ENCODE measurements at places on chromosomes 6 and 20.

DNA sequence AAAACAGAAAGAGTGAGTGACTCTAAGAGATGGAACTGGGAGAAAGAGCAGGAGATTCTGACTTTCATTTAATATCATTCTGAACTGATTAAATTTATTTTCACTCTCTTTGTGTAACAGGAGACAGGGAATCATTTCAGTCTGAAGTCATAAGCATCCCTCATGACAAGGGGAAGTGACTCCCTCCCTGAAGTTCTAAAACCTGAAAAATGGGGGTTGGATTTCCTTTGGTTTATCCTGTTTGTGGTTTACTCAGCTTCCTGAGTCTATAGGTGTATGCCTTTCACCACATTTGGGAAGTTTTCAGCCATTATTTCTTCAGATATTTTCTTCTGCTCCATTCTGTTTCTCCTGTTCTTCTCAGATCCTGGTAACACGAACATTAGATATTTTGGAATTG is 3.4 kb upstream of the FKBP1A start:
- no peak for DNase-seq

GRCh38 chr6:157717340-157717748 is 105.7 kb upstream of the SNX9 start:
- DNase-seq = no peak

DNA sequence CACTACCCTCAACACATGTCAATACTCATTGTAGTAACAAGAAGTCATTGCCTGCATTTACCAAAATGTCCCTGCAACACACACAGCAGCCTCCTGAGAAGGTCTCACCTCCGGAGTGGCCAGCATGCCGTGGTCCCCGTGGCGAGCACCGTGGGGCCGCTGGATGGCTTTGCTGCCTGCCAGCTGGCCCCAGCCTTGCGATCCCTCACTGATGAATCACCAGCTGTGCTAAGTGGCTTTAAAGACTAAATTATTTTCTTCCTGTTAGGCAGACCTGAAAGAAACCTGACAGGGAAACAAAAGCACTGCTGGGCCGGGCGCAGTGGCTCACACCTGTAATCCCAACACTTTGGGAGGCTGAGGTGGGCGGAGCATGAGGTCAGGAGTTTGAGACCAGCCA is 306.7 kb downstream of the CDH4 start:
- DNase-seq = no peak

DNA sequence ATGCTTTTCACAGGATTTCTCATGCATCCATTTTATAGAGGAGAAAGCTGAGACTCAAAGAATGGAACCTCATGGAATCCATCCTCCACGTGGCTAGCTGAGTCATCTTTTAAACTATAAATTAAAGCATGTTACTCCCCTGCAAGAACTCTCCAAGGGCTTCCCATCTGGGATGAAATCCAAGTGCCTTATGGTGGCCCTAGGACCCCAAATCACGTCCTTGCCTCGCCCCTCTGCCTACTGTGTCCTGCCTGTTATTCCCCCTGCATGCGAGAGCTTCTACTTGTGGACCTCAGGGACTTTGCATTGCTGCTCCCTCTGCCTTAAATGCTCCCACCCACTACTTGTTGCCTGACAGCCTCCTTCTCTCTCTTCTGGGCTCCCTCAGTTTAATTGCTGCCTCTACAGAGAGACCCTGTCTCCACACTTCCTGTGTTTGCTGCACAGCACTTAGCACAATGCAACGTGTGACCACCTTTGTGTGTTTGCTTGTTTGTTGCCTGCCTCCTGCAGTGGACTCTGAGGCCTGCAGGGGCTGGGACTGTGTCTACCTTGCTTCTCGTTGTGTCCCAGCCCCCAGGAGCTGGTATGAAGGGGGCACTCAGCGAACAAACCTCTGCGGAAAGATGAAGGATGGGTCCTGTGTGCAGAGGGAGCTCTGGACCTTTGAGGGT is 39.4 kb downstream of the TOX2 start:
- no peak for DNase-seq

DNA sequence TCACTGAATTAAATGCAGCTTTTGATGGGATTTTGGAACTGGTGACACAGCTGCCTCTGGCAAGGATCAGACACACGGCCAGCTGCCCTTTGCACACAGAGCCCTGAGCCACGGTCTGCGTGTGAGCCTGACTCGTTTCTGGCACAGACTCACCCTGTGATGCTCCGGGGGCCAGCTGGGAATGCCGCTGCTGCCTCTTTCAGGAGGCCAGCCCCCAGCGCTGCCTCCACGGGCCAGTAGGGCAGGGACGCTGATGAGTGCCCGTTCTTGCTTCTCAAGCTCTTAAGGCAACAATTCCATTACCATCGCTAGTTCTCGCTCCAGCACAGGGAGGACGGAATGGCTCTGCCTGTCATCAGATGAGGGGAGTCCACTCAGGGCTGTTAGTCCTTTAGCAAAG is 61.6 kb downstream of the IRF4 start:
- DNase-seq = peak; percentile 54

GRCh38 chr6:166950443-166950821 is 5.9 kb downstream of the RNASET2 start:
- no peak for DNase-seq

DNA sequence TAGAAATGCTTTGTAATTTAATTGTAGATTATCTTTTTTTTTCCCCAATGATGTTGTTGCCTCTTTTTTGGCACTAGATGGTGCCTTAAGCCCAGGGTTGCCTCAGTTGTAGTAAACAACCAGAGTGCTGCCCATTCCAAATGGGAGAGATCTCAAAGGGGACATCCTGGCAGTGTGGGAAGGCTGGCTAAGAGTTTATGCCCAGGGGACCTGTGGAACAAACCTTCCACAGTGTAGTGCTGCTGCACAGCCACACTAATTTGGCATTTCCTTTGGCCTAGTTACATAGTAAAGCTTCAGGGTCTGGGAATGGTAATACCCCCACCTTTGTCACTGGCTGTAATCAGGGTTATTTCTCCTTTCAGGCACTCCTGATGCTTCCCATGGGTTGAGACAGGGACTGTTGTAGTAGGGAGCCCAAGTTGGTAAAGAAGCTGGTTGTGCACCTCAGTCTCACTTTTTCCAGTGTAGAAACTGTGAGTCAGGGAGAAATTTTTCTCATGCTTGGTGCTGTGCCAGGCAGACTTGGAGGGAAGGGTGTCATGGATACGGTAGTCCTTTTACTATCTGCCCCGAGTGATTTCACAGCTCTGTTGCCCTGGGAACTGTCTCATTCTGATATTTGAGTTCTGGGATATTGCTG is 177.8 kb upstream of the ECI2 start:
- no peak for DNase-seq

GRCh38 chr6:63556369-63556768 is 15.9 kb upstream of the LOC128125822 start:
- no peak for DNase-seq

DNA sequence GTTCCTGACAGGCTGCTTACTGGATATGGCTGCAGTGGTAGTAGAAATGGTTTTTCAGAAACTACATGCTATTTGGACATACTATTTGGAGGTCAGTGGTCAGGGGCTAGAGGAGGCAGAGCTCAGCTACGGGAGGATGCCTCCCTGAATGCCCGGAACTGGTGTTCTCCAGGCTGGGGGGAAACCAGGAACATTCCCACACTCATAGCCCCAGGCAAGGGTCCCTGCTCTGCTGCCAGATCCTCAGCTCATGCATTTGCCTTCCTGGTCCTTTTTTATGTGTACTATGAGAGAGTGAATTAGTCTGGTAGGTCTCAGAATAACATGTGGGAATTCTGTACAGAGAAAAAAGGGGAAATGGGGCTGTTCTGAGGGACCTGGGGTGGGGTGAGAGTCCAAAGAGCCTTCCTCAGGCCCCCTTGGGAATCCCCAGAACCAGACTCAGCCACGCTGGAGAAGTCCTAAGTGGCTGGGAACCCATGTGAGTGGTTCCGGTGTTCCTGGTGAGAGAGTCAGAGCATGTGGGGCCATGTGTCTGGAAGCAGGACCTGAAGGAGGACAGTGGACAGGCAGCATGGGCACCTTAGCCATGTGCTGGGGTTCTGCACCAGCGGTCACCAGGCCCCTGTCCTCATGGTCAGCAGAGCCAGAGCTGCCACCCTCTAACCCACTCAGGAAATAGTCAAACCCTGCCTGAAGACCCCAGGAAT is 58.0 kb upstream of the MYL9 start:
- no peak for DNase-seq

DNA sequence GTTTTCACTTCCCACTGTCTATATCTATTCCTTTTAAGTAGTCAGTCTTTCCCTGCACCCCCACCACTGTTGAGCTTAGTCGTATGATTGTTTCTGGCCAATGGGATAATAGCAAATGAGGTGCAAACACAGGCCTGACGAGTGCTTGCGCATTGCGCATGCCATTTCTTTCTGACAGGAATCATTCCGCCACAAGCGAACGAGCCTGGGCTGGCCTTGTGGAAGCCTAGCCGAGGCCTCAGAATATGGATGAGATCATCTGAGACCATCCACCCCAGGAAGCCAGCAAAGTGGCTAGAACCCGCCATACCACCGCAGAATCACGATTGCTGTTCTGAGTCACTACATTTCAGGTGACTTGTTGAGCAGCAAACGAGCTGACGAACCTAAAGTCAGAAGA is 52.2 kb upstream of the PRL start:
- no peak for DNase-seq

- no peak for DNase-seq
These were observed 107.3 kb downstream of the NCOA3 start for GRCh38 chr20:47609001-47609400.

DNA sequence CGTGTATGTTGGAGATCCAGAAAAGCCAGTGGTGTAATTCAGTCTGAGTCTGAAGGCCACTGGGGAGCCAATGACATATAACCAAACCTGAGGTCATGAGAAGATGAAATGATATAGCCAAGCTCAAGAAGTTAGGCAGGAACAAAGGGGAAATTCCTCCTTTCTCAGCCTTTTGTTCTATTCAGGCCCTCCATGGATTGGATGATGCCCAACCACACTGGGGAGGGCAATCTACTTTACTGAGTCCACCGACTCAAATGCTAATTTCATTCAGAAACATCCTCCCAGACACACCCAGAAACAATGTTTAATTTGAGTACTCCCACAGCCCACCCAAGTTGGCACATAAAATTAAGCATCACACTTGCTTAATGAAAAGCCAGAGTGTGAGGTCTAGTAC is 183.6 kb downstream of the GJA1 start:
- no peak for DNase-seq

- no peak for DNase-seq
These were observed 12.9 kb downstream of the PARD6B start for GRCh38 chr20:50744143-50744792.

DNA sequence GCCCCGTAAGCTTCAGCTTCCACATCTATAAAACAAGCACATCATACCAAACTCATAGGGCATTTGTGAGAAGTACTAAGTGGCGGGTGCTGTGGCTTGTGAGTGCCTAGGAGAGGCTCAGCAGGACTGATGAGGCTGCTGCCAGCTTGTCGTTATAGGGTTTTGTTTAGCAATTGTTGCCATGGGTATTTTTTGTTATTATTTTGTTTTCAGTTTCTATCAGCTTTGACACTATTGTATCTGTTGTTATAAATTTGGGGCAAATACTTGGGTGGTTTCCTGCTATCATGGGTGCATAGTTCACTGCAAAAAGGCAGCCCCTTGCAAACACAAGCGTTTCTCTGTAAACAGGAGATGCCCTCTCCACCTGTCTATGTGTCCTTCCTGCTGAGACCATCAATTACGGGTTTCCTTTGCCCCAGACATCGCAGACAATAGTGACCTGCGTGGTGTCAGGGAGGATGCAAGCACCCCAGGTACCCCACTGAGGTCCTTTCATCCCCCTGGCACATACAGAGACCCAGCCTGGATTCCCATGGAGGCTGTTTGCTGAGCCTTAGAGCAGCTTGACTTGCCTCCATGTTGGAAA is 3.1 kb upstream of the CCDC167 start:
- no peak for DNase-seq

DNA sequence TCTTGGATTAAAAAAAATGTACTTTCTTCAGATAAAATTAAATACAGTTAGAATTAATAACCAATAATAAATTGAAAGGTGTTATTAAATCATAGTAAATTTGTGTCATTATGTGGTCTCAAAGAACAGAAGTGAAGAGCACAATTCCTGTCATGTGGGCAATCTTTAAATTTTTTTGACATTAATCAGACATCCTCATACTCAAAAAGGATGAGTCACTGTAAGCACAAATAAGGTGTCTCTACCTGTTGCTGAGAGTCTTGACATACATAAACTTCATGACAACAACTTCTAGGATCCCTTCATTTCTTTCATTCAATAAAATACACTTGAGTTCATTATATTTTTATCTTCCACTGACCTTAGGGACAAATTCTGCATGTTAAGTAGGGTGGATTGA is 76.1 kb downstream of the SLC22A3 start:
- no peak for DNase-seq

GRCh38 chr6:124796464-124796970 is 165.7 kb upstream of the RNF217 start:
- no peak for DNase-seq

- no peak for DNase-seq
These were observed 717.5 kb downstream of the PTPRT start for GRCh38 chr20:42472198-42472597.

GRCh38 chr6:127880429-127880828 is 20.4 kb downstream of the THEMIS start:
- no peak for DNase-seq

GRCh38 chr6:42962502-42963178 is 2.1 kb downstream of the GNMT start:
- no peak for DNase-seq

GRCh38 chr6:112764377-112764776 is 417.2 kb downstream of the RFPL4B start:
- no peak for DNase-seq

DNA sequence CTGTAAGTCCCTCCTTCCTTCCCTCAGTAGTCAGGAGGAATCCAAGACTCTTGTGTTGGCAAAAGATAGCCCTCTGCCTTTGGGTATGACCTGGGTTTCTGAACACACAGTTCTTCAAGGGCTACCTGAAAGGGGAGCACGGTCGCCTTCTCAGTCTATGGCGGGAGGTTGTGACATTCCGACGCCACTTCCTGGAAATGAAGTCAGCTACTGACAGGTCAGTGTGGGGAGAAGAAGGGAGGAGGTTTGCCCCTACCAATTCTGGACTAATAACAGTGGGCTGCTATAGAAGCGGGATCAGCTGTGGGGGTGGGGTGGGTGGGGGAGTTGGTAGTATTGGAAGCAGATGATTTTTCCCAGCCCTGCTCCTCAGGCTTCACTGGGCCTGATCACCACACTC is 11.5 kb downstream of the CEP250 start:
- no peak for DNase-seq

Data from substantia nigra (tissue), 51 donors.